ENCODE measurements at places on chromosomes 11 and 22. TPM values are rescaled to one million over a fixed set of nuclear protein-coding genes. Genes with fewer than 3 reads are reported as not detected.
A peak's percentile ranks its signal among the peaks of the same experiment; 100 is the strongest.

Gene OR8B3
- total RNA-seq, result not detected

Gene SYCE3
- total RNA-seq, result not detected

Gene APOA1
- not detected for total RNA-seq

Gene MYEOV
- 1.8 TPM for total RNA-seq

Gene NCAM1
- total RNA-seq, result 1.9 TPM

Gene C11orf87
- 9.0 TPM for total RNA-seq

Gene RFPL2
- not detected for total RNA-seq

Gene CASP12
- 0.78 TPM for total RNA-seq

DNA sequence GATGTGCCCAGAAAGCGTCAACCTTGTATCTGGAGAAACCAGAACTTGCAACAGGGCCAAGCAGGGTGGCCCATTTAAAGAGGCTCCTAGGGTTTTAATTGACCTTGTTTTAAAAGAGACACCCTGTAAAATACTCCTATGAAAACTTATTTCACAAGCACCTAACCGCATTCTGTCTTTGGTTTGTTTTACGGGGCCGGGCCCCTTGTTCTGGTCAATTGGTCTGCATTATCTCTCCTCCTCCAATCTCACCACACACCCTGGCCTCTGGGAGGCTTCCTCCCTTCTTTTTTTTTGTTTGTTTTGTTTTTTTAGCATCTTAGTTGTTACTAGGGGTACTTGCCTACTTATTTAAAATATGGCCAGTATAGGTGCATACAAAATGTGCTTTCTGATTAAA lies 4.7 kb downstream of the EHF start:
- peaks cover 5% of the 10 kb centered on the region for H3K4me1 ChIP-seq
- H3K36me3 ChIP-seq, result no peaks in the 10 kb centered on the region
- DNase-seq, result no peak
- no peak overlapping the region for H3K4me3 ChIP-seq
- H3K27ac ChIP-seq, result no peak overlapping the region

GRCh38 chr11:102831489-102832440 lies 11.6 kb downstream of the MMP3 start:
- no peak overlapping the region for H3K27ac ChIP-seq
- H3K27me3 ChIP-seq, result peaks cover 22% of the 10 kb centered on the region
- no peaks in the 10 kb centered on the region for H3K36me3 ChIP-seq
- no peak for DNase-seq
- H3K4me1 ChIP-seq, result no peaks in the 10 kb centered on the region

- H3K36me3 ChIP-seq, result peaks cover 13% of the 10 kb centered on the region
- peaks cover 6% of the 10 kb centered on the region for H3K27me3 ChIP-seq
- H3K4me1 ChIP-seq, result peaks cover 13% of the 10 kb centered on the region
- H3K27ac ChIP-seq, result peak overlapping the region; percentile 83
- H3K4me3 ChIP-seq, result peak overlapping the region; percentile 81
These were observed 444 bp downstream of the CWF19L2 start for GRCh38 chr11:107457205-107457557.

GRCh38 chr11:113977701-113978100 lies 2.8 kb downstream of the HTR3A start:
- no peak overlapping the region for H3K27ac ChIP-seq
- H3K4me3 ChIP-seq, result no peak overlapping the region
- no peak for DNase-seq
- H3K4me1 ChIP-seq, result no peaks in the 10 kb centered on the region
- peaks cover 25% of the 10 kb centered on the region for H3K27me3 ChIP-seq

GRCh38 chr11:88337987-88338668 lies 592 bp upstream of the CTSC start:
- peaks cover 1% of the 10 kb centered on the region for H3K36me3 ChIP-seq
- peaks cover 34% of the 10 kb centered on the region for H3K27me3 ChIP-seq
- peak overlapping the region; percentile 90 for H3K4me3 ChIP-seq
- H3K27ac ChIP-seq, result no peak overlapping the region
- DNase-seq, result no peak
- H3K4me1 ChIP-seq, result peaks cover 11% of the 10 kb centered on the region

DNA sequence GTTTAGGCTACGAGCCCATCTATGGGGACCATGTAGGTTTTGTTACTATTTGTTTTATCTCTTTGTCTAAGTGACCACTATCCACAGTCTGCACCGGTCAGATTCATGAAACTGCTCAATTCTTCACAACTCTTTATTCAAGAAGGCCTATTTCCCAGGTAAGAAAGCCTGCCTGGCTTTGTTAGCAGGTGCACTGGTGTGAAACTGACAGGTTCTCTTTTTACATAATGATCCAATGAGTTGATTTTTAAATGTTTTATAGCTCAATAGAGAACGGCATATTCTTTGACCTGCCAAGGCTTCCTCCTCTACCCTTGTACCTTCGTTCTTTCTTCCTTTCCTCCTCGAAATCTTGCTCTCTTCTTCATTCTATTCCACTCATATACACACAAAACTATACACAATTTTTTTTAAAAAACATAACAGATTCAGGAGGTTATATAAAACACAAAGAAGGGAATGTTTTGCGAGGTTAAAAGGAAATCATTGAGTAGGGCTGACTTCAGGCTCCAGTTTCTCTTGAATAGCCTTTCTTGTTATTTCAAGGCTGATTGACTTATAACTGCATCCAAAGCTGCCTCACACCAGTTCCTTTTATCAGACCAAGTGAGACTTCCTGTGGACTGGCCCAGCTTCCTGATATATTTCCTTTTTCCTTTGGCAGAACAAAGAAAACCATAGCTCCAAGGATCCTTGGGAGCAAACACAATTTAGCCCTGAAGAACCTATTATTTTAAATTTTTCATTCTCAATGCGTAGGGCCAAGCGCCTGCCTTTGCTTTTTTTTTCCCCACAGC lies 11.4 kb downstream of the FLI1 start:
- no peak overlapping the region for H3K4me3 ChIP-seq
- H3K27me3 ChIP-seq, result no peaks in the 10 kb centered on the region
- peaks cover 34% of the 10 kb centered on the region for H3K4me1 ChIP-seq
- H3K27ac ChIP-seq, result no peak overlapping the region

GRCh38 chr11:75565916-75566762 lies 4.1 kb downstream of the SERPINH1 start:
- H3K4me3 ChIP-seq, result no peak overlapping the region
- peak overlapping the region; percentile 98 for H3K27ac ChIP-seq
- peaks cover 27% of the 10 kb centered on the region for H3K36me3 ChIP-seq
- DNase-seq, result no peak
- no peaks in the 10 kb centered on the region for H3K27me3 ChIP-seq
- peaks cover 37% of the 10 kb centered on the region for H3K4me1 ChIP-seq

DNA sequence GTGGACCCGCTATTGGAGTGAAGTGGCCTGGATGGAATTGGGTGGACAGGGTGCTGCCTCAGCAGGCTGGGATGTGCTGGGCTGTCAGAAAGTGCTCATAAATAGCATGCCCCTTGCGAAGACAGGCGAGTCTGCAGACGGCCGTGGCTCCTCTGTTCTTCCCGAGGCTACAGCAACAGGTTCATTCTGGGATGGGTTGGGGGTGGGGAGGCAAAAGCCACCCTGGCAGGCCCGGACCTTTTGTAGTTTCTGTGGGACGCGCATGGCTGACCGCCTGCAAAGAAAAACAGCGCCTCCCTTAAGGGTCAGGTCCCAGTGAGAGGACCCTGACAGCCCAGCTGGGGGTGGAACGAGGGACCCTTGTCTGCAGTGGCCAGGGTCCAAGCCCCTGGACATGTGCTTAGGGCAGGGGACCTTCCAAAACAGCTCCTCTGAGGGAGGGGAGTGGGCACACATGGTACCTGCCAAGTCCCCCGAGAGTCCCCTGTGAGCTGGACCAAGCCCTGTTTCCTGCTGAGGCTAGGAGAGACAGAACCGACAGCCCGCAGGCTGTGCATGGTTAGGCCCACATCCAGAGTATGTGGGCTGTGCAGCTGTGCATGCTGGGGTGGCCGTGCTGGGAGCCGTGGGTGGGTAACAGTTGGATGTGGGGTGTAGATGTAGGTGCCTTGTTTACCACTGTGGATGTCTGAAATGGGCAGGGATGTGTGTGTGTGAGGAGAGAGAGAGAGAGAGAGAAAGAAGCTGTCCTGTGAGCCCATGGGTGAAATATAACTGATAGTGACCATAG lies at the start of gene CRYBB3:
TSS of gene CRYBB3 (plus strand) at position 128 of the 790 bp plus-strand sequence. CDS start 1,539 bp downstream, outside the sequence.
- no peaks in the 10 kb centered on the region for H3K4me1 ChIP-seq
- H3K4me3 ChIP-seq, result no peak within 1 kb of the TSS
- DNase-seq, result no peak
- no peaks in the 10 kb centered on the region for H3K36me3 ChIP-seq
- no peak within 1 kb of the TSS for H3K27ac ChIP-seq

DNA sequence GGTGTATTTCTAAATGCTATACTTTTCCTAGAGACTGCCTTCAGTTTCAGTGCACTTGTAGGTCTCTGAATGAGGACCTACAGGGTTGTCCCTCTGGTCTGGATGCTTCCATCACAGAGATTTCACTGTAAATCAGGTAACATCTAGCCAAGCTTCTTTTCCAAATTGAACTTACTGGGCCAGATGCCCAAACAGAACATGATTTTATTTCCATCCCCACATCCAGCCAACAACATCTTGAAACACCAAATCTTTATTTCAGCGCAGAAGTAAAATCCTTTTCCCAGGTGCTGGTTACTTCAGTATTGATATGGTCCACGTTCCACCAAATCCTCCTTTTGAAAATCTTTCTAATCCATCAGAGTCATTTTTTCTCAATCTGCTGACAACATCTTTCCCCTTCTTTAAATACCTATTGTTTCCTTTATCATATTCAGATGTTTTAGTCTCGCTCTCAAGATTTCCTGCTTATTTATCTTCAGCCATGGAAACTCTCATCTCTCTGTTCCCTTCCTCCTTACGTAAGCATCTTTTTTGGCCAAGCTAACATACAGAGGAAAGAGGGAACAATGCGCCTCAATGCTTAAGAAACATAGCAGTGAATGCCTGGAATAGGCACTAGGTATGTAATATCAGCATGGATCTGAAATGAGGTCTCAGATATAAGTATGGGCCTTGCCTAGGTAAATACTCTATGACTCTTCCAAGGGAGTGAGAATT lies 201.2 kb upstream of the MTNR1B start:
- peaks cover 11% of the 10 kb centered on the region for H3K4me1 ChIP-seq
- peaks cover 1% of the 10 kb centered on the region for H3K36me3 ChIP-seq
- no peaks in the 10 kb centered on the region for H3K27me3 ChIP-seq

- H3K27ac ChIP-seq, result no peak overlapping the region
- H3K4me1 ChIP-seq, result no peaks in the 10 kb centered on the region
- H3K36me3 ChIP-seq, result no peaks in the 10 kb centered on the region
- no peak overlapping the region for H3K4me3 ChIP-seq
- peaks cover 28% of the 10 kb centered on the region for H3K27me3 ChIP-seq
These were observed 4.0 kb downstream of the SLCO2B1 start for GRCh38 chr11:75154646-75155569.

DNA sequence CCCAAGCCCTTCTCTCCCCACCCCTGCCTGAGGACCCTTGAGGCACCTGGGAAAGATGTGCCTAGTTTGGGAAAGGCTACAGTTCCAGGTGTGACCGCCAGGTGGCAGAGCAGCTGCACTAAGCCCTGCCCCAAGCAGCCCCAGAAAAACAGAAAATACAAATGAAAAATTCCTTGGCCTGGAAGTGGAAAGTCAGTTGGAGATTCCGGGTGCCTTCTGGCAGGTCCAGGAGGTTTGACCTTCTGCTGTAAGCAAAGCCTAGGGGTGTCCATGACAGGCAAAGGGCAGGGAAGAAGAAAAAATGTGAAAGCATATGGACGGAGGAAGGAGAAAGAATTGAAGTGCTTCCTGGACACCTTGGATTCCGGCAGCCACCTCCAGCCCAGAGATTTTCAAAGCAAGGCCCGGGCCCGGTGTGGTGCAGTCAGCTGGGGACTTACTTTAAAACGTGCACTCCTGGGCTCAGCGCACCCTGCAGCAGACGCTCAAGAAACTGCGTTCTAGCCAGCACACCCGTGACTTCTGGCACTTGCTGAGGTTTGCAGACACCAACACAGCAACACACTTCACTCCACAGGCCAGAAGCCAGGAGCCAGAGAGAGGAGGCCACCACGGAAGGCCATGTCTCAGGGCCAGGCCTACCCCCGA lies 37.3 kb upstream of the SLC22A12 start:
- no peak for DNase-seq
- no peaks in the 10 kb centered on the region for H3K36me3 ChIP-seq
- peaks cover 7% of the 10 kb centered on the region for H3K4me1 ChIP-seq
- no peak overlapping the region for H3K4me3 ChIP-seq

- no peaks in the 10 kb centered on the region for H3K27me3 ChIP-seq
- DNase-seq, result peak; percentile 80
- H3K27ac ChIP-seq, result no peak overlapping the region
These were observed 1066.9 kb downstream of the BRD1 start for GRCh38 chr22:48760481-48761390.

DNA sequence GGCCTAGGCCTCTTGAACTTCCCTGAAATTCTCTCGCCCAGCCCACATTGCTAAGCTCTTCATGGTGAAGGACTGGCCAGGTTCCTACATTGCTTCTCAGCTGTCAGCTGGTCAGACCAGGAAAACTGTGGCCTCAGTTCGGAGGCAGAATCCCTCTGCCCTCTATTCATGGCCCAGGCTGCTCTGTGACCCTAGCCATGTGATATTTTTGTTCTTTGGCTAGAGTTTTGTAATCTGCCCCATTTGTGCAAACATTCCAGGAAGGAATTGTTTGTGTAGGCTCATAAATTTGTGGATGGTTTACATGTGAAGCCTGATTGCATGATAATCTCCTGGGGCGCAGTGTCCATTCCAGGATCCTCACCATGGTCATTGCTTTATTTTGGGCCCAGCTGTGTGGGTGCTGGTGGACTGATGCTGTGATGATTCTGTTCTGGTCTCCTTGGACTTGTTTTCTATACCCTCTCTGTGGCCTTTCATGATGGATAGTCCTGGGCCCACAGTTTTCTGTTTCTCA lies 149.1 kb upstream of the E2F8 start:
- H3K27ac ChIP-seq, result no peak overlapping the region
- peaks cover 3% of the 10 kb centered on the region for H3K36me3 ChIP-seq
- no peaks in the 10 kb centered on the region for H3K4me1 ChIP-seq
- peaks cover 11% of the 10 kb centered on the region for H3K27me3 ChIP-seq
- DNase-seq, result no peak

- peaks cover 1% of the 10 kb centered on the region for H3K4me1 ChIP-seq
- DNase-seq, result no peak
- peaks cover 33% of the 10 kb centered on the region for H3K27me3 ChIP-seq
- no peak overlapping the region for H3K27ac ChIP-seq
- H3K36me3 ChIP-seq, result no peaks in the 10 kb centered on the region
- H3K4me3 ChIP-seq, result no peak overlapping the region
These were observed 13.9 kb upstream of the ATXN10 start for GRCh38 chr22:45657701-45658100.

- no peak overlapping the region for H3K27ac ChIP-seq
- no peaks in the 10 kb centered on the region for H3K36me3 ChIP-seq
- DNase-seq, result no peak
- peaks cover 17% of the 10 kb centered on the region for H3K27me3 ChIP-seq
- H3K4me3 ChIP-seq, result no peak overlapping the region
These were observed 3.1 kb downstream of the SLN start for GRCh38 chr11:107708792-107709191.

GRCh38 chr11:795634-796564 lies 2.2 kb downstream of the SLC25A22 start:
- H3K27ac ChIP-seq, result peak overlapping the region; percentile 89
- no peaks in the 10 kb centered on the region for H3K27me3 ChIP-seq
- no peaks in the 10 kb centered on the region for H3K36me3 ChIP-seq
- DNase-seq, result peak; percentile 89
- H3K4me1 ChIP-seq, result peaks cover 19% of the 10 kb centered on the region

DNA sequence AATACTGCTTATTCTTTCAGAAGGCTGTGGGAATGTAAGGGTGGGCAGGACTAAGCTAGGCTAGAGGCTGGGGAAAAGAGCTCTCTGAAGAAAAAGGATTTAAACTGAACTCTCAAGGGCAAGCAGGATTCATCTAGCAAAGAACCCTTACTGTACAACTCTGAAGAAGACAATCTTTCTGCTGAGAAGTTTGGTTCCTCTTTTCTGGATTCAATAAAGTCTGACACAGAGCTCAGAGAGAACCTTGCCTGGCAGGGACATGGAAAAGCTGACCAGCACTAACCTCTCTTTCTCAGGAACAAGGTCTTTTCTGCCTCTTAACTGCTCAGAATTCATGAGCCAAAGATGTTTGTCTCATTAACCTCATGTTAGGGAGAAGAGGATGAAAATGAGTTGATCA lies 388.4 kb upstream of the DDI1 start:
- no peaks in the 10 kb centered on the region for H3K36me3 ChIP-seq
- H3K4me1 ChIP-seq, result no peaks in the 10 kb centered on the region
- no peak overlapping the region for H3K4me3 ChIP-seq

Measured in osteocyte (in vitro differentiated cells).